ENCODE measurements at places on chromosomes 7 and 10.

- DNase-seq, result no peak
These were observed 173.6 kb upstream of the STEAP4 start for GRCh38 chr7:88480271-88480670.

DNA sequence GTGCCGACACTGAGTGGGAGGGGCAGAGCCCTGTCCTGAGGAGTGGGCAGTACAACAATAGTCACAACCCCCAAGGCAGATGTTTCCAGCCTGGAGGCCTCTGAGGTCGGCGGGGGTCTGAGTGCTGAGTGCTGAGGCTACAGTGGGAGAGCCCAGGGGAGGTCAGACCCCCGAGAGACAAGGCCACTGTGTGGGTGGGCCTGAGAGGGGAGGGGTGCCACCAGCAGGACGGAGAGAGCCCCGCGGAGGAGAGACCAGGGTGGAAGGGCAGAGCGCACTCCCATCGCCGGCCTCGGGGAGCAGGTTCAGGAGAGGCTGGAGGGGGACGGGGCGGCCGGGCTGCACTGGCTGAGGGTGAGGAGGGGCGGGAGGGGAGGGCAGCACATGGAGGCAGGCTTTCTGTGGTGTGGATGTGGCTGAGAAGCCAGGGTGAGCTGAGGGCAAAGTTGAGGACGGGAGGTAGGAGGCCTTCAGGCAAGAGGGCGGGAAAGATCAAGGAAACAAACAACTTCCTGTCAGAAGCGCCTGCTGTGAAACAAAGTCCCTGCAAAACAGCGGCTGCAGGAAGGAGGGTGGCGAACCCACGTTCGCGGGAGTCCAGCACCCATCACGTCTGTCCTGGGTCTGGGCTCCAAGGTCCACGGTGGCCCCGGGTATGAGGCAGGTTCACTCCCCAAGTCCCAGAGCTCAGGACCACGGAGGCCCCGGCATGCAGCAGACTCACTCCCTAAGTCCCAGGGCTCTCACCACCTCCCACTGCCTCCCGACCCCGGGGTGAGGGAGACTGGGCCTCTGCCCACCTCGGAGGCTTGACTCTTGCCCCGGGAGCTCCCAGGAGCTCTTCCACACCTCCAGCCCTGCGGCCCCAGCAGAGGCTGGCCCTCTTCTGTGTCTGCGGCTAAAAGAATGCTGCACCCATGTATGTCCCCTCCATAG, 76.8 kb upstream of the NKX6-2 start:
- DNase-seq, result no peak

GRCh38 chr10:44574596-44575480, 189.9 kb upstream of the CXCL12 start:
- DNase-seq, result no peak

GRCh38 chr10:84267503-84268126, 22.8 kb downstream of the RGR start:
- DNase-seq, result no peak

GRCh38 chr10:65628493-65629139, 1297.2 kb upstream of the LRRTM3 start:
- no peak for DNase-seq

DNA sequence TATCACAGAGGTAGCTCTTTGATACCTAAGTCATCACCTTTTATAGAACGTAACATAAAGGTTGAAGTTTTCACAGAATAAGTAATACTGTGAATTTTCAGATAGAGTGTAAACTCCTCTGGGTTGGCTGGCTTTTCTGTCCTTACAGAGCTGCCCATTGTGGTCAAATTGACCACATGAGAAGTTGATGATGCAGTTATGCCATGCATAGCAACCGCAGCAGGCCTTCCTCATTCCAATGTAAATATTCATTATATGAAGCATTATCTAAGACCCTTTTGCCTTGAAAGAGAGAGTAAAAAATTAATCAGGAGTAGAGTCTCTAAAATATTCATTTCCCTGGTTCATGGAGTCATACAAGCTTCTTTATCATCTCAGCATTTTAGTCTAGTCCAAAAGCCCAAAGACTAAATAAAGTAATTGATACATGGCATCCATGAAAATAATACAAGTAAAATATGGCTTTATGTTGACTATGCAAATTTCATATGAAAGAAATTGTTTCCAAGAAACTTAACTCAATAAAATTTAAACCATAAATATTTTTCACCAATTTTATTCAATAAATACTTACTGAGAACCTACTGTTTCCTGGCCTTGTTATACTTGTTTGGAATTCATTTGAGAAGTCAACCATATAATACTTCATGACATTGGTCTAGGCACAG, 516.4 kb downstream of the PCDH15 start:
- DNase-seq, result no peak

DNA sequence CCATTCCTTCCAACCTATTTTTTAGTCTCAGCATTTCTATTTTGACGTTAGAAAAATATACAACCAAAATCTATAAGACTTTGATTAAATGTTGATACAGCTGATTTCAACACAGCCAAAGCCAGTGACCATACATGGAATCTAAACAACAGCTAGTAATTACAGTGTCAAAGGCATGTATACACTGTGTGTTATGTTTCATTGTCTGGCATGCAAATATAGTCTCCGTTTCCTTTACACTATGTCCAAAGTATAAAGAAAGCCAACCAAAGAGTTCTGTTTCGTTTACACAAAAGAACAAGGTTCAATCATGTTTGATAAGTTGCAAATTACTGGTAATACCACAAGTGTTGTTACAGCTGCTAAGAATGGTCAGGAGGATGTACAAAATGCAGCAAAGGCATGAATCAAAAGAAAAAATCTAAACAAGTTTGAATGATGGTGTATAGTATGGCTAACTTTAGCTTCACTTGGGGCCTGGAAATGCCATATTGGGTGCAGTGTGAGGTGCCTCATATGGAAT, 268.3 kb upstream of the FERD3L start:
- no peak for DNase-seq

DNA sequence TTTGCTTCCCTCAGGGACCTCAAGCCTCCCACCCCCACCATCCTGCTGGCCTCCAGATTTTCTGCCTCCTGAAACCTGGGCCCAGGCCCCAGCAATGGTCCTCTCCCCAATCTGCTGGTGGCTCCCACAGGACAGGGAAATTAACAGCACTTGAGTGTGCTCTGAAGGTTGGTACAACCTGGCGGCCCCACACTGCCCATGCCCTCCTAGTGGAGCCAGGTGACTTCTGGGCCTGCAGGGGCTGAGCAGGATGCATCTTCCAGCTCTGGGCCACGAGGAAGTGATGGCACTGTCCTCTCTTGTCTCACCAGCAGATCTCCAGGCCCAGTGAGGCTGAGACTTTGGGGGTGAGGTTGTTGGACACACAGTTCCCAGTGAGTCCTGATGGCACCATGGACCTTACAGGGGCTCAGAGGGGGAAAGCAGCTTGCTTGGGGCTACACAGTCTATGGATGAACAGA, 3.6 kb upstream of the ZMIZ1 start:
- no peak for DNase-seq

- no peak for DNase-seq
These were observed 81.1 kb upstream of the ADO start for GRCh38 chr10:62723375-62723774.

GRCh38 chr10:97598407-97599271, 9.1 kb downstream of the C10orf62 start:
- no peak for DNase-seq

GRCh38 chr10:98414578-98414931, 427 bp downstream of the PYROXD2 start:
- DNase-seq, result no peak

- DNase-seq, result peak; percentile 60
These were observed 473.7 kb downstream of the TYW1 start for GRCh38 chr7:67470256-67470751.

DNA sequence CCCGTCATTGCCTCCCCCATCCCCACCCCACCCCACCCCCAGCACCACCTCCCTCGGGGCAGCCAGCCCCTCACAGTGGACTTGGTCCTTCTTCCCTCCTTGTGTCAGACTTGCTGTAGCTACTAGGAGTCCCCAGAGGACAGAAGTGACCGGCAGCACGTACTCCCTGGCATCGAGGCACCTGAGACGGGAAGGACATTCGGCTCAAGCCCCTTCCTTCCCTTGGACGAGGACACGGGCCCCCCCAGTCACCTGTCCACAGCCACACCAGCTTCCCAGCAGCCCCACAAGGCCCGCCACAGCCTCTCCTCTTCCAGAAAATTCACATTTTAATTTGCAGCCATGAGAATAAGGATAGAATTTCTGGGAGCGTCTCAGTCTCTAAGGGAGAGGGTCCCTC, 267.8 kb upstream of the SHH start:
- DNase-seq, result no peak

Measured in left renal pelvis (tissue), 4 donors.